Stimulated activated CD4-positive, alpha-beta T cell treated with anti-CD3 and anti-CD28 coated beads, Interleukin-12 subunit alpha, Interleukin-12 subunit beta, amount 100 ng/mL, for 24 hours (primary cell): ENCODE measurements at places on chromosomes 13 and 19.

DNA sequence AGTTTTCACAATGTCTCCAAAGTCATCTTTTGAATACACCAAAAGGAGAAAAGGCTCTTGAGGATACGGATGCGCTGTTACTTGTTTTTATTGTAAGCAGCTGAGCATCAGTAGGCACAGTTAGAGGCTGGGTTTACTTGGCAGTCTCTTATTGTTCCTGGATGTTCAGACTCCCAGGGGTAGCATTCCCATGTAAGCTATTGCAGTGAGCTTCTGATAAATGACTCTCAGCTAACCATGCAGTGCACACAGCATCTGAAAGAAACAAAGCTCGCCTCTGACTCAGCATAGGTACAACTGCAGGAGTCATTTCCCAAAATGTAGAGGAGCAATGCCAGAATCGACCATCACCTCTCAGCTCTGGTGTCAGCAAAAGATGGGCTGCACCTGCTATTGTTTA is 84.8 kb downstream of the DCT start:
- DNase-seq: no peak

GRCh38 chr19:32865326-32865725 is 4.2 kb downstream of the SLC7A9 start:
- no peak for DNase-seq

DNA sequence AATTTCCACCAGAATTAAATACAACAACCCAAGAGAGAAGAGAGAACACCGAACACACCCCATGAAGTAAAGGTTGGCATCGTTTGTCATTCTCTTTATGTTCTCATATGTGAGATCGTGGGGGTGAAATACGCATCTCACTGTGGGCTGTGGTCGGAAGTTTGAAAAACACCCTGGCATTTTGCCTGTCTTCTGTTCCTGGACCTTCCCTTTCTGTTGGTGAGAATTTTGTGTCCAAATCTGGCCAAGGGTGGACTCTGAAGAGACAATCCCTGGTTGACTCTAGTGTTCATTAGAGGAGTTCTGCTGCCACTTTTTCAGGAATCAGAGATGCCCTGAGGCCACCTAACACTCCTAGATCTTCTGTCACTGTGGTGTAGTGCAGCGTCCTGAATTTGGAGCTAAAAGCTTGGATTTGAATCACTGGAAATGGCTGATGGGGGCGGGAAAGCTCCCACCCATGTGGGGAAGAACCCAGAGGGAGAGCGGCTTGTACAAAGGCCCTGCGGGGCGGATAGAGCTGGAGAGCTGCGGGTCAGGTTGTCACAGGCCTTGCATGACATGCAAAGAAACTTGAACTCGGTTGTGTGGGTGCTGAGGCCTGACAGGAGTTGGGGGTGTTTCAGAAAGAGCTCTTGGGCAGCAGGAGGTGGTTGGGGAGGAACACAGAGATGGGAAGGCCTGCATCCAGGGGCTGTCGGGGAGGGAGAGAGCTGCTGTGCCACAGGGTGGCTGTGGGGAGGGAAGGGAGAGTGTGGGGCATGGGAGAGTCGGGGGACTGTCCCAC is 11.1 kb upstream of the SPATA13 start:
- DNase-seq: no peak

- DNase-seq: no peak
Observed at GRCh38 chr13:48828962-48829411, 146.7 kb upstream of the FNDC3A start.

GRCh38 chr13:72505376-72505775 is 222.1 kb downstream of the MZT1 start:
- DNase-seq: no peak

- no peak for DNase-seq
Observed at GRCh38 chr13:56909896-56910600, 230.7 kb upstream of the PRR20A start.

GRCh38 chr19:58117841-58118575 is 20.0 kb upstream of the ZSCAN18 start:
- no peak for DNase-seq

DNA sequence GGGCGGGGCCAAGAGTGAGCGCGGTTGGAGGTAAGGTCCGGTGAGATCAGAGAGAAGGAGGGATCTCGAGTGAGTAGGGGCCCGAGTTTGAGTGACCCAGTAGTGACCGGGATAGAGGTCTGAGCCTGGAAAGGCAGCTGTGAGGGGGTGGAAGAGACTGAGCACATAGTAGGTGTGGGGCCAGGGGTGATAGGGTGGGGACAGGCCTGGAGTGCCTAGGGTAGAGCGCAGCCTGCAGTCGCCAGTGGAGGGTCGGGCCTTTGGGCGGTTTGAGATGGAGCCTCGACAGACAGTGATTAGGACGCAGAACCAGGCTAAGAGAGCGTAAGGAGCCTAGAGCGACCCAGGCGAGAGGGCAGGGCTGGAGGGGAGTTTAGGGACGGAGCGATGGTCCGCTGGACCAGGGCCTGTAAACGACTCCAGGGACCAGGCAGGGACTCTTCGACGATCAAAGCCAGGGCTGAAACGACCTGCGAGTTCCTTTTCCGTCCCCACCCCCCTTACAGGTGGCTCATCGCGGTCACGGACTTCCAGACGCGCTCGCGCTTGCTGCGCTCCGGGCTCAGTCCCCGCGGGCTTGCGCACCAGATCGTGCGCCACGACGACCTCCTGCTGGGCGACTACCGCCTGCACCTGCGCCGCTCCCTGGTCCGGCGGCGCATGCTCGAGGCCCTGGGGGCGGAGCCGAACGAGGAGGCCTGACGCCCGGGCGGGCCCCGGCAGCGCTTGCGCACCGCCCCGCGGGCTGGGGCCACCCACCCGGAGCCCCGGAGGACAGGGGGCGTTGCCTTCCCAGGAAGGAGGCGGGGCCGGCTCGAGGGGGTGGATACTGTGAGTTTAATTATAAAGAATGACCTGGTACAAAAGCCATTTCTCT is 9.4 kb downstream of the C19orf81 start:
- peak; percentile 66 for DNase-seq

GRCh38 chr19:35796645-35797542 is 15.8 kb downstream of the PRODH2 start:
- DNase-seq: no peak
